ENCODE measurements at places on chromosomes 2 and 18.
A peak's percentile ranks its signal among the peaks of the same experiment; 100 is the strongest.

- peak; percentile 54 for DNase-seq
These were observed at the start of gene HNRNPA3 for GRCh38 chr2:177212106-177212890. Gene HNRNPA3, plus strand, starts transcription at chr2:177212794. Its CDS starts 6 bp downstream, at chr2:177212800.

GRCh38 chr2:145652571-145653545 lies 1132.9 kb upstream of the ZEB2 start:
- no peak for DNase-seq

- no peak for DNase-seq
These were observed 3.8 kb downstream of the LIMS1 start for GRCh38 chr2:108538000-108538625.

- DNase-seq: no peak
These were observed 24.0 kb upstream of the SULT1C3 start for GRCh38 chr2:108215794-108216211.

DNA sequence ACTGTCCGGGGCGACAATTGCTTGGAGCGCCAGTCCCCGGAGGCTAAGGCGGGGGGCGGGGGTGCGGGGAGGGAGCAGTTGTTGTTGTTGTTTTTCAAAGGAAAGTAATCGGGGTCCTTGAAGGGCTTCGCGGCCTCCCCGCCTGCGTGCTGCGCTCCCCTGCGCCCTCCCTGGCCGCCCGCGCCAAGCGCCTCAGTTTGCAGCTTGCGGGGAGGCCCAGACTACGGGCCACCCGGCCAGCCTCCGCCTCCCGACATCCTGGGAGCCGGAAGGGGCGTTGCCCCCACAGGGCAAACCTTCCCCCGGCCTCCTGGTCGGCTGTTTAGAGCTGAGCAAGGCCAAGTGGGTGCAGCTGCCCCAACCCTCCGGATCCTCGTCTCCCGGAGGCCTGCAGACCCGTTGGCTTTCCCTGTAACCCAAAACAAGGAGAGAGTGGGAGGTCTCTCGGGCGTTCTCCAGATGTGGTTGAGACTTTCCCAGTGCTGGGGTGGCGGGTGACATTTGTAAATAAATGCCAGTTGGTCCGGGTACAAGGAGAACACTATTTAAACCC lies 3.7 kb upstream of the SIX3 start:
- DNase-seq: no peak

- no peak for DNase-seq
These were observed 24.8 kb downstream of the SH3BP4 start for GRCh38 chr2:234976479-234977227.

GRCh38 chr2:56130463-56131070 lies 53.2 kb upstream of the CCDC85A start:
- DNase-seq: no peak

GRCh38 chr2:17375262-17375661 lies 143.0 kb downstream of the RAD51AP2 start:
- no peak for DNase-seq

DNA sequence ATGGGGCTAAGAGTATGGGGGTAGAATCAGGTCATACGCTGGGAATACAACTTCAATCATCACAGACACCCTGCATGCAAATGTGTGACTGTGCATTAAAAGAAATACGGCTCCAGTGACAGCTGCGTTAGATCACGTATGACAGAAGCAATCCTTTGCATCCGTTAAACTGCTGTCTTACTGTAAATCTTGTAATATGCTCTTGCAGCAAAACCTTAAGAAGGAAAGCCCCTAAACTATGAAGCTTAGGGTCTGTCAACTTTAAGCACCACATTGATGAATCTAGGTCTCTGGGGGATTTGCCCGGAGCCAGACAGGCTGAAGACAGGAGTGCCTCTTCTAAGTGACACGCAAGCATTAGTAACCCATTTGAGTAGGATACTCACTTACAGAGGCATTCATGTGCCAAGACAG lies 84.7 kb upstream of the EML6 start:
- DNase-seq: peak; percentile 65

- DNase-seq: no peak
These were observed 18.9 kb upstream of the BAZ2B start for GRCh38 chr2:159635006-159635789.

- no peak for DNase-seq
These were observed 514.0 kb downstream of the GALR1 start for GRCh38 chr18:77763530-77764145.

GRCh38 chr2:109257653-109258052 lies 128.6 kb downstream of the SH3RF3 start:
- no peak for DNase-seq

GRCh38 chr2:22276696-22277095 lies 1108.3 kb upstream of the KLHL29 start:
- no peak for DNase-seq

- DNase-seq: no peak
These were observed 2.7 kb upstream of the WNT6 start for GRCh38 chr2:218856896-218857243.

GRCh38 chr2:241773511-241774418 lies 2.9 kb upstream of the GAL3ST2 start:
- no peak for DNase-seq

Data from NCI-H187 treated with DMSO at 0.1 percent for 48 hours (cell line).